ENCODE measurements at places on chromosomes 7 and 10.

DNA sequence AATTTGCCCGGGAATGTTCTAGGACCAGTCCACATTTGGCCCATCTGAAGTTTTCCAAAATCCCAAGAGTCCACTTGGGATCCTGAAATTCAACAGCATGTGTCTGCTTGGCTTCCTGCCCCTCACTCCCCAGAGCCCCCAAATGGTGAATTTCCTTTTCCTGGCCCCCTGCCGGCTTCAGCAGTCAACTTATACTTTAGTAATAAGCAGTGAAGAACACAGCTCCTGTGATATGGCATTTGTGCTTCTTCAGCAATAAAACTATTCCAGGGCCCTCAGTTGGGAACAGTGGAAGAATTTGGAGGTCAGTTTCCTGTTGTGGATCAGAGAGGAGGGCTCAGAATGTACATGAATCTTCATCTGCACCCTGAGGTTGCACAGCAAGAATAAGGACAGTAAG is 51.1 kb downstream of the PRF1 start:
- no peak for DNase-seq

DNA sequence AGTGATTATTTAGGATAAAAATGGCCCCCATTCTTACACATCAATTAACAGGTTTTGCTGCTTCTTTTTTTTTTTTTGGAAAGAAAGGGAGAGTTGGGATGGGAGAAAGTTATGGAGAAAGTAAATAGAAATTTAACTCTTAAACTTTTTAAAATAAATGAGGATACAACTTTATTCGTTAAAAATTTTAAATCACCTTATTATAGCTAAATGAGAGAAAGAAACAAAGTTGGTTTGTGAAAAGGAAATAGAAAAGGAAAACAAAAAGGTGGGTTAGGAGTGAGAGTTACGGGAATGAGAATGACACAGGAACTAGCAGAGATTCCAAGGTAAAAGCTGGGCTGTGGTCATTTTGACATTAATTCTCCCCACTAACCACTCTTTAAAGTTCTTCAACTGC is 34.9 kb downstream of the LMOD2 start:
- no peak for DNase-seq

DNA sequence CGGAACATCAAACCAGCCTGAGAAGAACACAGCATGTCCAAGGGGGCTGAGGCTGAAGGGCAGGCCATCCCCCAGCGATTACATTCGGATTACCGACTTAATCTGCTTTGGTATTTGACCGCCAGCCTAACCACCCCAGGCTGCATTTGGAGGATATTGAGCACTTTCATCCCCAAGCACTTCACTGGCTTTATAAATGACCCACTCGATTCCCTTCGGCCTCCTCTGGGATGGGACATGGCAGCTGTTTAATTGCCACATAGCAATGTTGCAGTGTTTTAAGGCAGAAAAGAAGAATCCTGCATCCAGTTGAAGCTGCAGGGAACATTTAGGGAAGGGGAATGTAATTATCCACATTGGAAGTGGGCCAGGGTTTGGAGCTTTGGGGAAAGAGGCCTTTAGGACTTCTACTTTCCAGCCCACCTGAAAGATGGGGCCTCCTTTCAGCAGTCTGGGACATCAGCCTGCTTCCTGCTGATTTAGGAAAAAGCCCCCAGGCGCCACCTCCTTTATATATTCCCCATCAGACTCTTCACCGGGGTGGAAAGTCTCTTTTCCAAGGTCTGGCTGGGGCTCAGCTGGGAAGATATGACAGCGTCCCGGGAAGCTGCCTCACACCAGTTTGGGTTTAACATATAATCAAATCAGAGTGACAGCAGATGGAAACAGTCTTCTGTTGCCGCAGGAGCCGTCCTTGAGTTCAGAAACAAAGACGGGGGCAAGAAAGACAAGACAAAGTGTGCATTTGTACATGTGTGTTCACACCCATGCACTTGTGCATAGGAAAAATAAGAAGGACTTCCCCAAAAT is 9.2 kb downstream of the DPCD start:
- DNase-seq: no peak

- no peak for DNase-seq
These were observed 14.2 kb downstream of the EBF3 start for GRCh38 chr10:129949891-129950291.

DNA sequence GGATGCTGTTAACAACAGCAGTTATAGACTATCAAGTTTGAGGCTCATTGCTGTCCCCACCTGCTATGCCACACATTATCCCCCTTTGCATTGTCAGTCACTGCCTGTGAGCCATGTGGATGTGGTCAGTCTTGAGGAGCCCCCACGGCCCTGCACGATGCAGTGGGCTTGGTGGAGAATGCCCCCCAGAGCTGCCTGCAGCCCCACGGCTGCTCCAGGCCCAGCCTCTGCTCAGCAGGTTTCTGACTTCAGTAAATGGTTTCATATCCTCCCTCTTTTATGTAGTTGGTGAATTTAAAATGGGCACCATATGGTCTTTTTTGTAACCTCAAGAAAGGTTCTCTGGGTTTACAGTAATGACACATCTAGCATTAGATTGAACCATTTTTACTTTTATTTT is 164.1 kb downstream of the EBF3 start:
- no peak for DNase-seq

GRCh38 chr7:24018331-24018730 is 265.7 kb upstream of the NPY start:
- DNase-seq: no peak

- DNase-seq: no peak
These were observed 123.9 kb upstream of the FAM171A1 start for GRCh38 chr10:15494850-15495506.

DNA sequence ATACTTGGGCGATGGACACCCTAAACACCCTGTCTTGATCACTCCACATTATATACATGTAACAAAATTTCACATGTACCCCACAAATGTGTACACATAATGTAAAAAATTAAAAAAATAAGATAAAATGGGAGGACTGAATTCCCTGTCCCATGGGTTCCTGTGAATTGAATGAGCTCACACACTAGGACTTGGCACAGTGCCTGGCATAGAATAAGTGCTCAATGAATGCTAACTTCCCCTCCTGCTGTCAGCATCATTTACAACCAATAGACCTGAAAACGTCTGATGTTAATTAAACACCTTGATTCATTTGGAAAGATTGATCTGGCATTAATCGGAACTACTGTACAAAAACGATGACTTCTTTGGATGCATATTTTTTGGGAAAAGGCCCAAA is 117.3 kb upstream of the ZNF438 start:
- DNase-seq: no peak

- no peak for DNase-seq
These were observed 17.4 kb upstream of the GPR141 start for GRCh38 chr7:37666026-37666799.

- DNase-seq: no peak
These were observed 31.2 kb upstream of the AOAH start for GRCh38 chr7:36755484-36755883.

DNA sequence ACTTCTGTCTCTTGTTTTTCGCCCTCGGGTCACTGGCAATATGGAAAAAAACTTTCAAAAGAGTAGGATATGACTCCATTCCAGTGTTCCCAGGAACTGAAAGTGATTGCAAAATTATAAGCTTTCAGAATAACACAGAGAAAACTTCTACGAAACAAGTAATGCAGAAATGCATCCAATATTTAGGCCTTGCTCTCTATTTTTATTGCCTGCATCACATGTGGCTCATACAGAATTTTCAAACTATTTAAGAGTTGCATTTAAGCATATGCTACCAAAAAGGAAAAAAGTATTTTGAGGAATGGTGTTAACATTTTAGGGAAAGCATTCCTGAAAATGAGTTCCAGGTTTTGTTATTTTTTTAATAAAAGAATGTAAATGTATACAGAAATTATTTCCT is 228.0 kb downstream of the CACNB2 start:
- no peak for DNase-seq

DNA sequence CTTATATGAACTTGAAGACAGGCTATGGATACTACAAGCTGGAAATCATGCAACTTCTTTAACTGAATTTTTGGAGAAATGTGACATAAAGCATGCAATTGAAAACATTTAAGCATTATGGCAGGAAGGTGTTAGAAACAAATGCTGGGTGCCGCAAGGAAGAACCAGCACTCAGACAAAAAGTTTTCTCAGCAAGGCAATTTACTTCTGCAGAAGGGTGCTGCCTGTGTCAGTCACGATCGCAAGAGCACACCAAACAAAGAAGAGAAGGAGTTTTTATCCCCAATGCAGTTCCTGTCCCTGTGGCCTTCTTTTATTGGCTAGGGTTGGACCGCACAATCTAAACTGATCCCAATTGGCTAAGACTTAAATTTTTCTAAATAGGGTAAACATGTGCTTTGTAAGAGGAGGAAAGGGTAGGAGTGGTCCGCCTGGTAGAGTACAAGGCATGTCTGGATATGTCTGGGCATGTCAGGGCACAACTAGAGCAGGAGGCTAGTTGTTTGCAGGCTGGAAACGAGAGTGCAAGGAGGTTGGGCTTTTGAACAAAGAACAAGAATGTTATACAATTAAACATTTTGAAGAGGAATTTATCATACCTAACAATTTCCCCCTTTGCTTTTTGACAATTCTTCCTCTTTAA is 109.6 kb upstream of the FAM3C start:
- no peak for DNase-seq

DNA sequence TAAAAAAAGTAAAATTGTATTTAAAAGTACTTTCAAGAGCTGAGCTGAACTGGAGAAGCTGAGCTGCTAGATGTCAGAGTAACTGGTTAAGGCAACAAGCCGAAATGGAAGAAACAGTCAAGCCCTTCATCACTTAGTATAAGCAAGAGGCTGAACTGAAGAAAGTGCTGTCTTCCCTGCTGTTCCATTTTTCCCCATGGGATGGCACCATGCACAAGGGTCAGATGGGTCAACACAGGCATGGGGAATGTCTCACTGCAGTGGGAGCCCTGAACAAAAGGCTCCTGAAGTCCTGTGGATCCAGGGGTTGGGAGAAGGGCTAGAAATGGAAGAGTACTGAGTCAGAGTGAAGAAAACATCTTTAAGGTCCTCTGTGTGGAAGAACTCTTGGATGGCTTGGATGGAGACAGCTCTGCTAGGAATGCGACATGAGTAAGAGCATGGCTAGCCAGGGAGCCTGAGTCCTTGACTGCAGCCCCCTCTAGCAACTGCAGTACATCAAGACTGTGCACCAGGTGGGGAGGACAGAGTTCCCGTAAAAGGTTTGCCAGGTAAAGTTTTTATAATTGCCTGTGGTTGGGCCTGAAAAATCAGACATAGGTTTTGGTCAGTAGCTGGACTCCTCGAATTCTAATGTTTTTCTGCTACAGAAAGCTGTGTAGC is 348.3 kb downstream of the GPR158 start:
- DNase-seq: no peak

DNA sequence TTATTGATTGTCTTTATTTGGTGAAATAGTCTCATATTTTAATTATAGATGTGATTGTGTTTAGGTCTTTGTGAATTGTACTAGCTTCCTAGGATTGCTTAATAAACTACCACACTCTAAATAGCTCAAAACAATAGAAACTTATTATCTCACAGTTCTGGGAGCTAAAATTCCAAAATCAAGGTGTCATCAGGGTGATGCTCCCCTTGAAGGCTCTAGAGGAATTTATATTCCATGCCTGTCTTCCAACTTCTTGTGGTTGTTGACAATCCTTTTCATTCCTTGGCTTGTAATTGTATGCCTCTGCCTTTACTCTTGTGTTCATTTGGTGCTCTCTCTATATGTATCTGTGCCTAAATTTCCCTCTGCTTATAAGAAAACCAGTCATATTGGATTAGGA is 155.3 kb upstream of the AKR1E2 start:
- DNase-seq: no peak

DNA sequence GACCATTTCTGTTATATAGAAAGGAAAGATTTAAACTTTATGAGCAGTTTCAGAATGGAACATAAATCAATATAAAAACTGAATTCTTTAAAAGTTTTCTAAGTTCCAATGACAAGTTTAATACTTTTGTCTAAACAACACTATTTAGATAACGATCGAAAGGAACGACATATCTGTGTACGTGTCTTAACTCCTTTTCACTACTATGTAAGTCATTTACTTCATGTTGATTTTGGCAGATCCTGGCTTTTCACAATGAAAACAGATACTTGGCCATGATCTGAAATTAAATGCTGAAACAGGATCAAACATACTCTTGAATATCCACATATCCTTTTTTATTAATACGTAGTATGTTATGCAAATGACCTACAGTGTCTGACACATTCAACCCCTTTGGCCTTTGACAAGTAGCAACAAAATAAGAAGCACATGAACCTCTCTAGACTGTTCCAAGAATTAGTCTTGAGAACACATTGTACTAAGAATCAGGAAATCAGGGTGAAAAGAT is 41.9 kb downstream of the RNLS start:
- no peak for DNase-seq

GRCh38 chr10:115981081-115981480 is 291.9 kb downstream of the GFRA1 start:
- no peak for DNase-seq

GRCh38 chr10:117411479-117412399 is 36.5 kb upstream of the PDZD8 start:
- no peak for DNase-seq

GRCh38 chr10:93813507-93814465 is 56.0 kb downstream of the LGI1 start:
- DNase-seq: no peak

- no peak for DNase-seq
These were observed 8.0 kb downstream of the DLX5 start for GRCh38 chr7:97016381-97017191.

- DNase-seq: no peak
These were observed 55.2 kb upstream of the GDF10 start for GRCh38 chr10:47244560-47245500.

DNA sequence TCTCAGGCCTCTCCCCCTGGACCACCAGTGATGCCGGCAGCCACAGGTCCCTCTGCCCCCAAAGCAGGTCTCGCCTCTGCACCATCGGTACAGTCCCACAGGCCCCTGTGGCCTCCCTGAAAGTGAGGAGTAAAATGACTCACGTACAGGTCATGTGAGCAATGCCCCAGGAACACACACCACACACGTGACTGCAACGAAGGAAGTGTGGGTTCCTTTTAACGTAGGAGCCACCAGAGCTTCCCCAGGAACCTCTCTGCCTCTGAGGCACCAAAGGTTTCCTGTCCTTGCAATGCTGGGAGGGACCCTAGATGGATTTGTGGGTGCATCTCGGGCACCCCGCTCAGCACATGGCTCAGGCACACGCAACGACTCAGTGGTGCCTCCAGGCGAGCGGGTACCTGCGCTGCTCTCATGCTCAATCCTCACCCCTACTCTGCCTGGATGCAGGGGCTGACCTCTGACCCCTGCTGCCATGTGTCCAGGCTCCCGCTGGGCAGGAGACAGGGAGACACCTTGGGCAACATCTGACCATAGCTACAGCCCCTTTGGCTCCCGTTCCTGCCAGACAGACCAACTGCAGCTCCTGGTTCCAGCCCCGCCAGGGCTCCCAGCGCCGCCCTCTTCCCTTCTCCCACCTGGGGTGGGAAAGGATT is 120.7 kb downstream of the PRKAG2 start:
- DNase-seq: peak; percentile 16

GRCh38 chr7:26279405-26279804 is 12.3 kb upstream of the SNX10 start:
- no peak for DNase-seq

GRCh38 chr7:179209-179681 is 13.1 kb upstream of the FAM20C start:
- no peak for DNase-seq

All from effector memory CD8-positive, alpha-beta T cell (primary cell).